ENCODE measurements at places on chromosomes 11 and 22.

DNA sequence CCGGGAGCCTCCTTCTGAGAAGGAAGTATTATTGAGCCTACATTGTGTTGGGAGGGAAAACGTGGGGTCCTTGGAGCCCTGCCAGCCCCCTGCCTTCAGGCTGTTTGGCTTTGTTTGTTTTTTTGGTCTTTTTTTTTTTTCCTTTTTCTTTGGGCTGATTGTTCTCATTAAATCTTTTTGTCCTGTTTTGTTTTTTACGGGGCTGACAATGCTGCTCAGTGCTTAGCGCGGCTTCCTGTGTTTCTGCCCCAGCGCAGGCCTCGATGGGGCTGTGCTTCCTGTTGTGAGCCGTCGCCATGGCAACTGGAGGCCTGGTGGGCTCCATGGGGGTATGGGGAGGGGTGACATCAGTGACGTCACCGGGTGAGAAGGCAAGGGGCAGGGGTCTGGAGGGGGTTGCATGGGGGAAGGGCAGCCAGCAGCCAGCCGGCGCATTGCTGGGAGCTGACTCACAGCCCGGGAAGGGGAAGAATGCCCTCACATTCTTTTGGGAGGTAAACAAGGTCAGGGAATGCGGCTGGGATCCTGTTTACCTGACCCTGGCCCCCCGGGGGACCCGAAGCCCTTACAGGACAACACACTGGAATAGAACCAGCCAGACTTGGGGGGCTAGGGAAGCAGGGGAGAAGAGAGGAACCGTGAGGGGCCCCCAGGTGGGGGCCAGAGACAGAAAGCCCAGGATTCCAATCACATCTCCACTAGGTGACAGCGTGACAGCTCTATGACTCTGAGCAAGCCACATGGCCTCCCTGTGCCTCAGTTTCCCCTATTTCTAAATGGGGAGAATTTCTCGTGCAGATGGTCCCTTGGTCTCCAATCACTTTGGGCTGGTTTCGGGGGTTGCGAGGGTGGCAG lies 22.2 kb upstream of the CBX7 start:
- DNase-seq, result peak; percentile 44

GRCh38 chr22:19990609-19991394 lies 25.8 kb downstream of the ARVCF start:
- DNase-seq, result no peak

DNA sequence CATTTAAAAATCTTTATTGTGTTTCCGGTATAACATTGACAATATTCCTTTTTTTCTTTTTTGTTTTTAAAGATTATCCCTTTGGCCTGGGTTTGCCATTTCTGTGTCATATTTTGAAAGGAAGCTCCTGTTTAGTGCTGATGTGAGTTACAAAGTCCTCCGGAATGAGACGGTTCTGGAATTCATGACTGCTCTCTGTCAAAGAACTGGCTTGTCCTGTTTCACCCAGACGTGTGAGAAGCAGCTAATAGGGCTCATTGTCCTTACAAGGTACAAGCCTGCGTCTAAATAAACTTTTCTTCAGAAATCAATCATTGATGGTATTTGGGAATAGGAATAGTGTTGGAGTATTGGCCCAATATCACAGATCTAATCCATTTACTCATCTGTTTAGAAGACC lies 19.8 kb downstream of the PIWIL4 start:
- no peak for DNase-seq

DNA sequence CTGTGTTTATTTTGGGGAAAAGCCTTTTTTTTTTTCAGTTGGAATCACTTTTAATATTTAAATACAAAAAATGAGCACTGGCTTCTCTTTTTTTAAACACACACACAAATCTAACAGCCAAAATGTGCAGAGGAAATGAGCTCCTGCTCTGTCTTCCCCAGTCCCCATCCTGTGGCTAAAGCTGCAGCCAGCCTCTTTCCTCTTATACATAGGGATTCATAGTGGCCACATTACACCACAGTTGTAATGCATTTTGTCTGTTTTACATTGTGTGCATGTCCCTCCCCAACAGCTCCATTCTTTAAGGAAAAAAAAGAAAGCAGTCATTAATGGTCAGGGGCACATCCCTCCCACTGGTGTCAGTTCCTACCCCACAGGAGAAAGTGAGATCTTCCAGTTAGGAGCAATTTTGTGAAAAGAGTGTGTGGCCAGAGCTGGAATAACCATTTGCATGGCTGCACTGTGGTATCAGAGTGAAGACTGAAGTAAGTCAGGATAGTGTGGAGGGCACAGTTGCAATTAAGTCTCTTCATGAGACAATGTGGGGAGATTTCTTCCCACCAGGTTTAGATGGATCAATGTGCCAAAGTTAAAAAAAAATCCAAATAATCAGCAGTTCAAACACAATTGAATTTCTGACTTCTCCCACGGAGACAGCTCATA lies 220.6 kb downstream of the TMEM135 start:
- peak; percentile 61 for DNase-seq

DNA sequence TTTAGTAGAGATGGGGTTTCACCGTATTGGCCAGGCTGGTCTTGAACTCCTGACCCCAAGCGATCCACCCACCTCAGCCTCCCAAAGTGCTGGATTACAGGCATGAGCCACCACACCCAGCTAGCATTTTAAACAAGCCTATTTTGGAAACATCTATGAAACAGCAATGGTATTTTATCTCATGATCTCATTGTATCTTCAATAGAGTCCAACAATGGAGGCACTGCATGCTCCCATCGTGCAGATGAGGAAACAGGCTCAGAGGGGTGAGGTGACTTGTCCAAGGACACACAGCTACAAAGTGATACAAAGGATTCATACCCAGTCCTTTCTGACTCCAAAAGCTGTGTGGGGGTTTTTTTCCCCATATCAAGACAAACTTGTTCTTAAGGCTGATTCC lies 39.0 kb upstream of the RTL6 start:
- no peak for DNase-seq

GRCh38 chr11:116882386-116882785 lies 45.0 kb upstream of the APOA1 start:
- no peak for DNase-seq

DNA sequence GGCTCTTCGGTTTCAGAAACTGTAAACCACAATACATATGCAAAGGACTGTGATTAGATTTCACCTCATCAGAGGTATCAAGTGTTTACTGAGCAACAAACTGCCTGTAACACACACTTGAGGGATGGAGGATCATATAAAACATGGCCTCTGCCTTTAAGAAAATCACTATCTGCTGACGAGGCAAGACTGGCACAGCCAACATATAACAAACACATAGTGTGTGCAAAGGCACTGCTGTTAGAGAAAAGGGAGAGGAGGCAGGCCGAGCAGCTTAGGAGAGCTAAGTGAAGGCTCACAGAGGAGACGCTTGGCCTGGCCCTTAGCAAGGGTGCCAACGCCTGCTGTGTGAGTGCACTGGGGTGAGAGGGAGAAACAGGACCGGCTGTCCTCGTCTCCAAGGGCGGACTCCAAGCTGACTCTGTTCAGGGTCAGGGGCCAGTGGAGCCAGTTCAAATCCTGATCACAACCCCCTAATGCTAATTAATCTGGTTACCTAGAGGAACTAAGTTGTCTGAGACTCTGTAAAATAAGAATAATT lies 48.2 kb downstream of the LRFN4 start:
- DNase-seq, result no peak

DNA sequence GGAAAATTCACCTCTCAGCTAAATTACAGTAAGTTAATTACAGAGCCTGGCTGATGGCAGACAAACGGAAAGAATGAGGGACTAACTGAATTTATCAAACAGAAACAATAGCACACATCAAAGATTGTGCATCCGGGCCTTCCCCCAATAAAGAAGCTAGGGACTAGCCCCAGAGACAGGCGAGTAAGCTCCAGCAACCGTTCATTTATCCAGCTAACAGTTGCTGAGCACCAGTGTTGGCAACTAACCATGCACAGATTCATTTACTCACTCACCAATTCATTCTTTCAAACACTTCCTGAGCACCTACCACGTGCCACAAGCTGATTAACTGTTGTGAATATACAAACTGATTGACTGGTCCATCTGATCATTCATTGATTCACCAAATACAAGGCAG lies 51.2 kb downstream of the SMCO4 start:
- no peak for DNase-seq

- DNase-seq, result no peak
Measured at GRCh38 chr11:34649597-34649996, 28.7 kb downstream of the EHF start.

GRCh38 chr22:29069463-29069862 lies 3.4 kb upstream of the KREMEN1 start:
- no peak for DNase-seq

DNA sequence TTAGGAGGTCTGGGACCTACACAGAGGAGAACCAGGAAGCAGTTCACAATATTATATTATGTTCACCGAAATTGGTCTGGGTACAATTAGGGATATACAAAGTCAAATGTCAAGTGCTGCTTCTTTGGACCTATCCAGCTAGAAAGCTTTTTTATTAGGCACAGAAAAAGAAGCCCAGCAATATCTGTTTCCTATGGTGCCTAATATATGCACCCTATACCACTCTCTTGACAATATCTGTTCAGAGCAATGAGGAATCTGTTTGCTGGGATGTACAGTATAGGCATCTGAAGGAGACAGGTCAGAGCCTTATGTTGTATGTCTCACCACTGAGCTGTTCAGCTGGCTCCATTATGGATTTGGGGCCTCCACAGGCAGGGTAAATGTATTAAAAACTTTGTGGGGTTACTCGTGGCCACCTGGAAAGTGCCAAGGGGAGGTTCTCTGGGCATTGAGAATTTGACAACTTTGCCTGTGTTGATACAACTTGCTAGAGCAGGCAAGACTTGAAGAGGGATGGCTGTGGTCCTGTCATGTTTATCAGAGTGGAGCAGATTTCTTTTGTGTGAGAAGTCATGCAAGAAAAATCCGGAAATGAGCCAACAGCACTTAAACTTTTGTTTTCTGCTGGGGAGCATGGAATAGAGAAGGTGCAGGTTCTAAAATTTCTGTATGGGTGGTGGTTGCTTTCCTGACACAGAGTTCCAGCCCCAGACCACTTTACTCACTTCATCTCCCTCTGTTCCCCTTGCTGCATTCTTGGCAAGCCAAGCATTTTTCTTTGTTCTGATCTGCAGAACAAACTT lies 10.1 kb downstream of the STIM1 start:
- DNase-seq, result no peak

DNA sequence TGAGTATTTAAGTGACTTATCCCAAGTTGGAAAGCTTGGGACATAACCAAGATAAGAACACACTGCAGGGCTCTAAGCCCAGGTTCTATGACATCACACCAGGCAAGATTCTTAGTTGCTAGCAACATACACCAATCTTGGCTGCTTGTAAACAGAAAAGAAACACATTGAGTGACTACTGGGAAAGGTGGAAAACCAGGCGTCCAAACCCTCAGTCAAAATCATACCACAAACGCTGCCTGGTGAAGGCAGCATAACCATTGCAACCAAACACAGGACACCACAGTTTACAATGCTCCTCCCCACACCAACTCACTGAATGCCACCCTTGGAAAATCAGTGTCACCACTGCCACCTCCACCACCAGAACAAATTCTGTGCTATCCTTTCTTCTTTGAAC lies 379.9 kb downstream of the TTC28 start:
- DNase-seq, result no peak

DNA sequence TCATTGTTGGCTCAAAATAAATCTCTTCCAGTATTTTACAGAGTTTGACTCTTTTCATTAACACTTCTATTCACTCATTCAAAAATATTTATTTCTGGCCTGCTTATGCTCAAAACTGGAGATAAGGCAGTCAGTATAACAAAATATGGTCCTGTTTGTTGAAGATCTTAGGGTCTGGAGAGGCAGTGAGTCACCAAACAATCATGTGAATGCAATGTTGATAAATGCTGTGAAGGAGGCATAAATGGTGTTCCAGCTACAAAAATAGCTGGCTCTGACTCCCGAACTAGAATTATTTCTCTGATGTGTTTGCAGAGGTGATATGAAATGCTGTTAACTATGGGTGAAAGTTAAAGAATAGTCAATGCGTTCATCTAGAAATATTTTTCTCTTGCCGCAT lies 390.6 kb downstream of the AASDHPPT start:
- DNase-seq, result no peak

GRCh38 chr11:6703247-6704063 lies 20.3 kb upstream of the MRPL17 start:
- DNase-seq, result peak; percentile 48

GRCh38 chr11:133530501-133530835 lies 1.8 kb downstream of the OPCML start:
- no peak for DNase-seq

DNA sequence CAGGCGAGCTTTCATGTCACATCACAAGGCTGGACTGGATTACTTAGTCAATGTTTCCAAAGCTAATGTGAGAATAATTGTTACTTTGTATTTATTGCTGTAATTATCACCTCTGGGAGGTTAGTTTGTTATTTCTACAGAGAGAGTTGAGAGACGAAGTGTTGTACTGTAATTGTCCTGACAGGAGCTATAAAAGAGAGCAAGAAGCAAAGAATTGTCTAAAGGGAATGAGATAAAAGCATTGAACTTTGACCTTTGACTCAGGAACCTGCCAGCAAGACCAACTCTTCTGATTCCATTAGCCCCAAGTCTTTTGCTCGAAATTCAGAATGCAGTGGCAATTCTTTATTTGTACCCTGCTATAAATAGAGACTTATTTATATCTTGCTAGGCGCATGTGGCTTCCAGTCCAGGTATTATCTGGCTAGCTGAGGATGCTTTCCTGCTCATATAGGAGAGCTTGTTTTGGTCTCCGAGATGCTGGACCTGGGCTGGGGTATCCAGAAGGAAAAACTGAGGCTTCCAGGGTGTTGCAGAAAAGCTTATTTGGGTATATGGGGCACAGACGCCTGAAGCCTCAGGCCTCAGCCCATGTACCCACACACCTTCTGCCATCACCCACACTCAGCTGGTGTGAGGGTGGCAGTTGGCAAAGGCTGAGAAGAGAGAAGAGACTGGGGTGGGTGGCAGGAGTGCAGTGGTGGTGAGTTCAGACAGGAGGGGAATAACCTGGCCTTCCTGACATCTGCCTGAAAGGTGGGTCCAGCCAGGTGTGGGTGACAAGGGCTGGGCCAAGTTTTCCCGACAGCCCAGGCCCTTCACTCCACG lies 40.7 kb downstream of the SYT13 start:
- no peak for DNase-seq

DNA sequence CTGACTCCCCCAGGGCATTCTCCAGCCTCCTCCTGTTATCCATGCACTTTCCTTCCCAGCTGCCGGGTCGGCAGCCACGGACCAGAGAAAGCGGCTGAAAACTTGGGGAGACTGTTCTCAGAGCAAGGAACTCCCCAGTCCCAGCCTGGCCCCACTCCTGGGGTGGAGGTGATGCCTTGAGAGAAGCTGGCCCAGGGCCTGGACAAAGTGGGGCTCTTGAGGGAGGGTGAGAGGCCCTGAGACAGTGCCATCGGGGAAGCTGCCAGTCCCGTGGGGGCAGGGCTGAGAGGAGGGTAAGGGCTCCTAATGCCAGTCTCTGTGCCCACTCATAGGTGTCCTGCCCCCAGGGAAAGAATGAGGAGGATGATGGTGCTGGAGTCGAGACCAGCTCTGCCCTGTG lies 53.8 kb downstream of the FLRT1 start:
- DNase-seq, result no peak

All from GDM1 (cell line).